NCI-H226 (cell line): ENCODE measurements at places on chromosomes 7 and 10.

DNA sequence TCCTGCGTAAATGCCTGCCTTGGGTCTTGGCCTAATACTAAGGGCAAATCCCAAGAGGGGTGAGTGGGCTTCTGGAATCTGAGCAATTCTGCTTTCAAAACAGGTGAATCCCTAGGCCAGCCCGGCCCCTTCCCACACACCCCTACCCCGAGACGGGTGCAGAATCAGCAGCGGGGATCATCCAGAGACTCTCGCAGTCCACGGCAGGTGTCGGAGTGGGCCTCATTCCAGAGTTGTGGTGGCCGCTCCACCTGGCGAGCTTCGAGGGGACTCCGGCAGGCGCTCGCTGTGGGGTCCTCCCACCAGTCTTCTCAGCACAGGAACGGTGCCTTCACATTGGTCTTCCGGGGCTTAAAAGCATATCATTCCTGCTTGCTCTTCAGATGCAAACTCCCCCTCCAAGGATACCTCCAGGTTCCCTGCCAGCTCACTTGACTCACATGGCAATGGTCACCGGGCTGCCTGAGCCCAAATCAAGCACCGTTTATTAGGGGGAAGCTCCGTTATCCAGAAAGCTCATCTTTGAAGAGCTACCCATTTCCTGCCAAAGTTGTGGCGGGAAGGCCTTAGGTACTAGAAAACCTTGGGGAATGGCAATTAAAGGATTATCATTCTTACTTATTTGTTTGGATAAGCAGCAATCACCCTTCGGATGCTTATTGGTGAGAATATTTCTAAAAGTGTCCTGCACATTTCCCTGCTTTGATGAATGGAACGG is 67.6 kb downstream of the PRKAG2 start:
- DNase-seq: no peak

DNA sequence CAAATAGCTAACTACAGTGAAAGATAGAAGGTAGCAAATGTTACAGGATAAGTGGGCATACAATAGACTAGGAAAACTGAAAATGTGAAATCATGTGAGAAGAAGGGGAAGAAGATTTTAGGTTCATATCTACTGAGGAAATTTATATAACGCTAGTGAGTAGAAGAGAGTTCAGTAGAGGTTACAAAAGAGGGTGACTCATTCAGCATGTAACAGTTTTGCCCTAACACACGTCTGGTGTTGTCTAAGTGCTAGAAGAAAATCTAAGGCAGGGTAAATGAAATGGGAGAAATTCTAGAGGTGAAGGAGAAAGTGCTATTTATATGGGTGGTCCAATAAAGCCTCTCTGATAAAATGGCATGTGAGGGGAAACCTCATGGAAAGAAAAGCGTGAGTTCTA is 731.4 kb upstream of the POT1 start:
- no peak for DNase-seq

DNA sequence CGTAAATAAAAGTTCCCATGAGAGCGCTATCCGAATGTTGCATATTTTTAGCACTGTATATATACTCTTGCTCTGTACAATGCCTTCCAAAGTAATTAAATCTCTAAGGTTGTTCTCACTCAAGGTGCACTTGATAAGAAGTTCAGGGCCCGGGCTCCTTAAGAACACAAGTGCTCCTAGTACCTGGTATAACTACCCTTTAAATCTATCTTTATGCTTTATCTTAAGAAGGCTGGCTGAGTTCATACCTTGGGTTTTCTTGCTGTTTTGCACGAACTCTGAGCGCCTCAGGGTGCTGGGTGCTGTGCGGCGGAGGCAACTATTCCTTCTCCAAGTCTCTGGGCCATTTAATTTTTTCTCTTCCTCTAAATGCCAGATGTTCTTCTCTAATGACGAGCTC is 80.4 kb downstream of the DNMBP start:
- DNase-seq: no peak

DNA sequence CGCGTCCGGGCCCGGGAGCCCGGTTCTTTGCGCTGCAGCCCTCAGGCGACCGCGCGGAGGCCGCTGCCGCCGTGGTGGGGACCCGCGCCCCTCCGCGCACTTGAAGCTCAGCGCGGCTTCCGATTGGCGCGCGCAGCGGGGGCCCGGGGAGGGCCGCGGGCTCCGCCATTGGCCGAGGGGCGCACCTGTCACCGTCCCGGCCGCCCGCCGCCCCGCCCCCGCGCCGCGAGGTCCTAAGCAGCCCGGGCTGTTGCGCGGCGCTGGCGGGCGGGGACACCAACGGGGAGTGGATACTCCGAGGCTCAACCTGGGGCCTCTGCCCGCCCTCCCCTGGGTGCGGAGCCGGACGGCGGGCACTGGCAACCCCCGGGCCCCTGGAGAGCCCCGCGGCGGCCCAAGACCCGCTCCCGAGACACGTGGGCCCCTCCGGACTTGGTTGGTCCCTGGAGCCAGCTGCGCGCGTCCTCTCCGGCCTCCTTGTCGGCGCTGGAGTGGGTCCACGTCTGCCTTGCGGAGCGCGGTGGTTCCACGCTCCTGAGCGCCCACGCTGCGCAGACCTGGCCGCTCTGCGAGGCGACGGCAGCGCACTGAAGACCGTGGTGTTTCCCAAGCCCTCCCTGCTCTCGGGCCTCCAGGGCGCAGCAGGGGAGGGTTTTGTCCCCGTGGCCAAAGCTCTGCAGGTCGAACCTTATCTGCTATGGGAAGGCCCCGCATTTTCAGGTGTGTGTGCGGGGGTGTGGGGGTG is at the start of gene MNX1:
TSS of gene MNX1 (minus strand) at position 76 of the 745 bp plus-strand sequence. CDS start 313 bp downstream, outside the sequence.
- peak; percentile 70 for DNase-seq

DNA sequence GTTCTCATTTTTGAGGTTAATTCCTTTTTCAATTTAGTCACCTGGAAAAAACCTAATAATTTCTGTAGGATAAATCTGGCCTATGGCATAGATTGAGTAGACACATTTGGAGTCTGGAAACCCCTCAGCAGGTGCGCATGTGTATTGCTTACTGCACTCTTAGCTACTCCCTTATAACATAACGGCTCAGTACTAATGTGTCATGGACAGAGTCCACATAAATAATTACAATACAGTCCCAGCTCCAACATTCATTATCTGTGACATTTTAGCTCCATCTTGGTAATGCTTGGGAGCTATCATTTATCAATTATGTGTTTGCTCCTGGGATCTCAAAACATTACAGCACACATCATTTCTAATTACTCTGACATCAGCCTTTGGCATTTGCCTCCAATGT is 33.2 kb downstream of the POM121L12 start:
- no peak for DNase-seq

- DNase-seq: no peak
These were observed 24.6 kb upstream of the DDX50 start for GRCh38 chr10:68876246-68877138.

GRCh38 chr7:151982806-151983205 is 26.6 kb downstream of the GALNTL5 start:
- no peak for DNase-seq

DNA sequence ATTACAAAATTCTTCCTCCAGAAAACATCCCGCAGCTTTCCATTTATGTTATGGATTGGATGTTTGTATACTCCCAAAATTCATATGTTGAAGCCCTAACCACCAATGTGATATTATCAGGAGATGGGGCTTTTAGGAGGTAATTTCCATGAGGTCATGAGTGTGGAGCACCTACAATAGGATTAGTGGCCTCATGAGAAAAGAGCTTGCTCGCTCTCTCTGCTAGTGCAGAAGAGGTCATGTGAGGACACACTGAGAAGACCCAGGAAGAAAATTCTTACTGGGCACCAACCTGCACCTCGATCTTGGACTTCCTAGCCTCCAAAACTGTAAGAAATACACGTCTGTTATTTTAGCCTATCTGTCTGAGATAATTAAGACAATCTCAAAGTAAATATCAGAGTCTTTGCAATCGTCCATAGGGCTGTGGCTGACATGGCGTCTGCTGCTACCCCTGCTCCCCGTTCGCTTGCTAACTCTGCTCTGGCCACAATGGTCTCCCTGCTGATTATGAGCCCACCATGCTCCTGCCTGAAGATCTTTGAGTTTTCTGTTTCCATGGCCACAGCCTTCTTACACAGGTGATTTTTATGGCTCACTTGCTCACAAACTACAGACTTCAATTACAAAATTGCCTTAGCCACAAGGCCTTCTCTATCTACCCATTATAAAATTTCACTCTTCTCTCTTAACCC is 333.3 kb downstream of the CACNA2D1 start:
- DNase-seq: no peak

DNA sequence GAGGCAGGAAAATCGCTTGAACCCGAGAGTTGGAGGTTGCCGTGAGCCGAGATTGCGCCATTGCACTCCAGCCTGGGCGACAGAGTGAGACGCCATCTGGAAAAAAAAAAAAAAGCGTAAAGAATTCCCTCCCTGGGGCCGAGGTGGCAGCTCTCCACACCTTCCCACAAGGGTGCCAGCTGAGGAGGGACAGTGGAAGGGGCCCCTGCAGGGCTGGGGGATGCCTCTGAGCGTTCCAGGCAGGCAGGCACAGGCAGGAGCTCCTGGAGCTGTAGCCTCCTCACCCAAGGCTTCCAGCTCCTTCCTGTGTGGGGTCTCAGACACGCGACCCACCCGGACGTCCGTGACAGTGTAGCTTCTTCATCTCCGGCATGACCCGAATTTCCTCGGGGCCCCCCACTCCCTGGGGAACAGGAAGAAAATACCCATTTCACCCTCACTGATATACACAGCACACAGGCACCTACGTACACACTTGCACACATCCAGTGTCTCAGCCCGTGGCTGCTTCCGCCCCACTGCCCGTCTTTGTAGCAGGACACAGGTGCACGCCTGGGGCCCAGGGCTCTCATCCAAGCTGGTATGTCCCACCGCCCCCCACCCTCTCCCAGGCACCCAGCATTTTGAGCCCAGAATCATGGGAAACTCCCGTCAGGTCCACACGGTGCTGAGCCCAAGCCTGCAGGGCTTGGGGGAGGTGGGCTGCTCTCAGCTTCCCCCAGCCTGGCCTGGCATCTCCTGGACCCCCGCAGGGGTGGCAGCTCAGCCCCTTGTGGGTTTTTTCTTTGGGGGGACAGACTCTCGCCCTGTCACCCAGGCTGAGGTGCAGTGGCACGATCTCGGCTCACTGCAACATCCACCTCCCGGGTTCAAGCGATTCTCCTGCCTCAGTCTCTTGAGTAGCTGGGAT is 25.7 kb downstream of the GRIFIN start:
- DNase-seq: no peak

GRCh38 chr7:64965594-64965993 is 25.2 kb downstream of the ZNF117 start:
- DNase-seq: no peak

- DNase-seq: no peak
These were observed 169.9 kb upstream of the PPP2R2D start for GRCh38 chr10:131730771-131731497.

DNA sequence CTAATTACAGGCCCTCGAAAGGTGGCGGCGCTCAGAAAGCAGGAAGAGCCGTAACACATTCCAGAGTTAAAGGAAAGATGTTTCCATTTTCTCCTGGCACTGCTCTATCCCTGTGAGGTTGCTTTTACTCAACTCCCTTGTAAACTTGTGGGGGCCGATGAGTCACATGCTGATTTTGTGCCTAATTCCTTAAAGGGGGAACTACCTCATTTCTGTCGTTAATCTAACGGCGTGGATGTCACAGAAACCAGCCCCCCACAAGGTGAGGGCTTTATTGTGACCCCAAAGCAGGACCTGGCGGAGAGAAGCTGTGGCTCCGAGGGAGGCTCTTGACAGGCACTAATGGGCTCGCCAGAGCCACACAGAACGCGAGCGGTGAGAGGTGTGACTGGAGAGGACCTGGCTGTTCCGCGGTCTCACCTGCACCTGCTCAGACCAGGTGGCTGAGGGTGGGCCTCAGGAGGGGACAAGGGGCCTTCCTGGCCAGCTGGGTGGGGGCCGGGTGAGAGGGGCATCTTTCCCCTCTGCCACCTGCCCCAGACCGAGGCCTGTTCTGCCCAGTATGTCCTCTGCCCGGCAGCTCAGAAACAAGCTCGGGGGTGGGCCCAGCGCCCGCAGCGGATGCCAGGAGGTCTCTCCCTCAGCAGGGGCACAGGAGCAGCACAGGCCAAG is 50.9 kb downstream of the CALML3 start:
- DNase-seq: peak; percentile 17

DNA sequence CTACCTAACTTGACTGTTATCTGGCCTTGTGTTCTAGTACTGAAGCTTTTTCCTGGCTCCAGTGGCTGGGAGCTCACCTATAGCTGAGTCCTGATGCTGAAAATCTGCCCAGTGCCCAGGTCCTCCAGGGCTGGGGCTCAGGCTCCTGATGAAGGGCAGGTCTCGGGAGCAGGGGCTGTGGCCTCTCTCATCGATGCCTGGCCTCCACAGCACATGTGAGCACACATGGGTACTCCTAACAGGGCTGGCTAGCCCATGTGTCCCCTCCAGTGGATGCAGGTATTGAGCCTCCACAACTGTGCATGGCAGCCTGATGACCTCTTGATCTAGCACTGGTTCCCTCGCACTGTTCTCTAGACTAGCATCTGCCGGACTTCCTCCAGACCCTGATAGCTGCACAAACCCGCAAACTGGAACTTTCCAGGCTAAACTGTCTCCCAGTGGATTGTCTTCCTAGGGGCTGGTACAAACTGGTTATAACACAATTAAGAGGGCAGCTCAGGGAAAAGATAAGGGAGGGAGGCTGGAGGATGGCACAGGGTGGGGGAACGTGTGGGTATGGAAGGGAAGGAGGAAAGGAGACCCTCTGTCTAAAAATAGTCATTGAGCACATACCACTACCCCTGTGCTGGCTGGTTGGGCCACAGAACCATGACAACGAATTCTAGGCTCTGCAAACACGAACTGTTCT is 35.1 kb downstream of the PLAC9 start:
- DNase-seq: no peak

DNA sequence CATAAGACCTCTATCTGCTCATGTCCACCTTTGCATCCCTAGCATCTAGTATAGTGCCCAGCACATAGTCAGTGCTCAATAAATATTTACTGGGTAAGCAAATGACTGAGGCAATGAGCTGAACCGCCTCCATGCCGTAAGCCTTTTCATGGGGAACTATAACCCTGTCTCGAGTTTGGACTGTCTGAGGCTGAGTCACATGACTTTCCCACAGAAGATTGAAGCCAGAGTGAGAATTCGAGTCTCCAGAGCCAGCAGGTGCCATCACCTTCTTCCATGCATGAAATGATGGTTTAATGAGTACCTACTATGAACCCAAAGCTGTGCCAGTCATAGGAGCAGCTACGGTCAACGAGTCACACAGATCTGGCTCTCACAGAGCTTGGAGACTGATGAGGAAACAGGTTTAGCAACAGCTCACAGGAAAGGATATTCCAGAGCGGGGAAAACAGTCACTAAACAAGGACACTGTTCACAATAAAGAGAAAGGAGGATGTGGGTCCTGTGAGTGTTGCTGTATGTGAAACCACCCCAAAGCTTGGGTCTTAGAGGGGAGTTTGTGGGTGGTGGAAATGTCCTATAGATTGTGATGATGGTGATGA is 75.2 kb downstream of the TEX36 start:
- DNase-seq: no peak

GRCh38 chr7:124171068-124171467 is 138.2 kb upstream of the TMEM229A start:
- DNase-seq: no peak

- DNase-seq: no peak
These were observed 336.0 kb downstream of the AUTS2 start for GRCh38 chr7:69934144-69934903.
